ENCODE measurements at places on chromosomes 6 and 20. TPM values are rescaled to one million over a fixed set of nuclear protein-coding genes. Genes with fewer than 3 reads are reported as not detected.

CDKN1A gene
- total RNA-seq = 16.4 TPM

MLN gene
- not detected for total RNA-seq

PCSK2 gene
- total RNA-seq = under 0.01 TPM

ZNF76 gene
- 51.2 TPM for total RNA-seq

FABP7 gene
- not detected for total RNA-seq

GRCh38 chr6:44800171-44800783, 412.8 kb downstream of the CDC5L start:
- DNase-seq = no peak

DNA sequence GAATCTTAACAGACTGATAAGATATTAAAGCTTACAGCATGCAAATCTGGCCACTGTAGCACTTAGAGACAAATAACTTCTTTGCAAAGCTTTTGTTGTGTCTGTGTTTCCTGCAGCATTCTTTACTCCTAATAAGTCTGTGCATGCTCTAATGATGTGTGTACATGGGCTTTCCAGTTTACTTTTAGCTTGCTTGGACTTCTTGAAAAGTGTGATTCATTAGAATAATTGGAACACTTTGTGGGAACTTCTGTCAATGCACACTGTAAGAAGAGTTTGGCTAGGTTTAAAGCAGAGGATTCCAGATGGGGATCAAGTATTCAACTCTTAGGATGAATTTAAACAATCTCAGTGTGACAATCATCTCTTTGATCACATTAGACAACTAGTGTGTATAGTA, 22.1 kb upstream of the TINAG start:
- no peak for DNase-seq

DNA sequence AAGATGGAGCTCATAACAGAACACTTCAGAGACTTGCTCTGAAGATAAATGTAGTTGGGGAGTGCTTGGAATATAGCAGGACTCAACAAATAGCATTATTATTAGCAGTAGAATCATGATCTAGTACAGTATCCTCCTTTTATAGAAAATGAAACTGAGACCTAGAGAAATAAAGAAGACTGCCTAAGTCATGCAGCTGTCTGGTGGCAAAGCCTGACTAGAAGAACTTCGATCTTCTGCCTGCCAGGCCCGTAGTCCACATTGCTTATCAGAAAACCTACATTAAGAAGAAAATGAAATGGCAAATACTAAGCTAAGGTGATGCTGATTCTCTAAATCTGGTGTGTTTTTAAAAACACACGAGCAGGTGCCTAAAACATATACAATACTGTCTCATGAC, 46.4 kb upstream of the DST start:
- DNase-seq = no peak

- DNase-seq = no peak
These were observed 342.7 kb downstream of the PRL start for GRCh38 chr6:21953831-21954801.
